Activated T-helper 1 cell treated with anti-CD3 and anti-CD28 coated beads, Interleukin-12 subunit alpha, Interleukin-12 subunit beta, Interleukin-2, Interleukin-4 antibody, amounts not matched to agents 30 ng/mL and 10 ng/mL and 1 ng/mL, durations not matched to agents 14 hours and 24 hours and 36 hours (primary cell): ENCODE measurements at places on chromosomes 6 and 20. TPM values are rescaled to one million over a fixed set of nuclear protein-coding genes. Genes with fewer than 3 reads are reported as not detected.

- peak; percentile 92 for DNase-seq
- peaks cover 12% of the 10 kb centered on the region for H3K4me1 ChIP-seq
- H3K27ac ChIP-seq: peak within 1 kb of the TSS; percentile 78
- peaks cover 2% of the 10 kb centered on the region for H3K36me3 ChIP-seq
- H3K27me3 ChIP-seq: no peaks in the 10 kb centered on the region
These were observed at the start of gene MAP1LC3A for GRCh38 chr20:34558320-34559218. Gene MAP1LC3A, plus strand, starts transcription at chr20:34558718. Its CDS starts 151 bp downstream, at chr20:34558869.

DNA sequence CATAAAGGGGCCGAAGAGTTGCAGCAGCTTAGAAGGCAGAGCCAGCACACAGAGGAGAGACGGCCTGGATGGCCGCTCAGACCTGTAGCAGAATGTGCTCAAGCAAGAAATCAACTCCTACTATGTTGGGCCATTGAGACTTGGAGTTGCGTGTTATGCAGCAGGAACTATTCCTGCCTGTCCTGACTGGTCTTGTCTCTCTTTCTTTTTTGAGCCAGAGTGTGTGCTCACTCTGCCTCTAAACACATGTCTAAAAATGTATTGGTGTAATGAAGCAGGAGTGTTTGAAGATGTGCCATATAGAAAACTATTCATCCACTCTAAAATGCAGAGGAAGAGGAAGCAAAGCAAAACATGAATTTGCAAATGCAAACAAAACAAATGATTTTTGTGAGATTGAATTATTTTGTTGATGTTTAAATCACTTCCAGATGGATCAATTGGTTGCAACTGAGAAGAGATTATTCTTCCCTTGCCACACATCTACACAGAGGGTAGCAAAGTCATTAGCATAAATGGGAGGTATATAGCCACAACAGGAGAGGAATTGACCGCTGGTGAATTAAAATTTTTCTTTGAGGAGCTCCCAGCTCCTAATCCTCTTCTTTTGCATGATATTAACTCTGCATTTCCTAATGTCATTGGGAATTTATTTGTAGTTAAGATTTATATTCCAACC lies 20.4 kb upstream of the SYNJ2 start:
- H3K36me3 ChIP-seq: peaks cover 14% of the 10 kb centered on the region
- DNase-seq: no peak
- H3K27me3 ChIP-seq: peaks cover 1% of the 10 kb centered on the region
- peaks cover 28% of the 10 kb centered on the region for H3K4me1 ChIP-seq
- H3K27ac ChIP-seq: peak overlapping the region; percentile 27

PRRT1 gene
- total RNA-seq: 0.24 and 0.57 TPM in 2 replicates

- H3K4me3 ChIP-seq: no peak overlapping the region
- no peak for DNase-seq
- no peaks in the 10 kb centered on the region for H3K36me3 ChIP-seq
- H3K27me3 ChIP-seq: no peaks in the 10 kb centered on the region
- H3K4me1 ChIP-seq: no peaks in the 10 kb centered on the region
These were observed 37.6 kb downstream of the NKAIN2 start for GRCh38 chr6:123841067-123841896.

- H3K27ac ChIP-seq: no peak overlapping the region
- DNase-seq: no peak
- no peaks in the 10 kb centered on the region for H3K36me3 ChIP-seq
- H3K27me3 ChIP-seq: no peaks in the 10 kb centered on the region
These were observed 128.5 kb downstream of the TPBG start for GRCh38 chr6:82492134-82492533.

- H3K4me1 ChIP-seq: peaks cover 20% of the 10 kb centered on the region
- H3K4me3 ChIP-seq: no peak overlapping the region
- no peak for DNase-seq
- H3K27ac ChIP-seq: no peak overlapping the region
- H3K27me3 ChIP-seq: peaks cover 24% of the 10 kb centered on the region
These were observed 51.8 kb downstream of the CDH26 start for GRCh38 chr20:60009826-60010616.

DNA sequence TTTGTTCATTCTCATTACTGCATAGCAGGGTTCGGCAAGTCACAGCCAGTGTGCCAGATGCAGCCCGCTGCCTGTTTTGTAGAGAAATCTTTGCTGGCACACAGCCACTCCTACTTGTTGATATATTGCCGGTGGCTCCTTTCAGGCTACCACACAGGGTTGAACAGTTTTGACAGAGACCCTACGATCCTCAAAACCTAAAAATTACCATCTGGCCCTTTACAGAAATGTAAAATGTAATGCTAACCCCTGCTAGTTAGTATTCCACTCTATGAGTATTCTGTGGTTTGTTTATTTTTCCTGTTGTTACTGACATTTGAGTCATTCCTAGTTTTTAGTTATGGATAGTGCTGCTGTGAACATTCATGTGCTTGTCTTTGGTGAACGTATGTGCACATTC lies 11.5 kb downstream of the DHX35 start:
- H3K27me3 ChIP-seq: no peaks in the 10 kb centered on the region
- no peak for DNase-seq
- H3K27ac ChIP-seq: no peak overlapping the region

SAPCD1 gene
- 16.7 and 17.0 TPM in 2 replicates for total RNA-seq

PDYN gene
- total RNA-seq: not detected in 2 replicates

DNA sequence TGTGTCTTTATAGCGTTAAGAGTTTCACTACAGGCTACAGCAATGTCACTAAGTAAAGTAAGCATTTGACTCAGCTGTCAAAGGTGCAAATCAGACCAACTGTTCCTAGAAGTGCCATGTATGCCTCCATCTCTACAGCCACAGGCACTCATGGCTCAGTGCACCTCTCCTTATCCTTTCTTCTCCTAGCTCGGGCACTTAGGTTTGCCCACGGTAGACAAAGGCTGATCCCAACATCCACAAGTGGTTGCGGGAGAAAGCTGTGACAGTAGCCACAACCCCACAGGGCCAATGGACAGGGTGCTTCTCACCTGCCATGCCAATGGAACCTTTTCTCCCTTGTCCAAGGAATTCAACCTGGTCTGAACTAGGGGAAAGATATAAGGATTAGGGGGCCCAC lies 228.5 kb upstream of the EXOC2 start:
- H3K4me1 ChIP-seq: no peaks in the 10 kb centered on the region
- no peak overlapping the region for H3K27ac ChIP-seq
- DNase-seq: no peak
- H3K36me3 ChIP-seq: no peaks in the 10 kb centered on the region
- no peak overlapping the region for H3K4me3 ChIP-seq

- no peaks in the 10 kb centered on the region for H3K4me1 ChIP-seq
- no peak for DNase-seq
- no peak overlapping the region for H3K27ac ChIP-seq
- H3K36me3 ChIP-seq: no peaks in the 10 kb centered on the region
These were observed 4.7 kb upstream of the CST5 start for GRCh38 chr20:23884136-23884770.

SLC35D3 gene
- not detected in 2 replicates for total RNA-seq

DNA sequence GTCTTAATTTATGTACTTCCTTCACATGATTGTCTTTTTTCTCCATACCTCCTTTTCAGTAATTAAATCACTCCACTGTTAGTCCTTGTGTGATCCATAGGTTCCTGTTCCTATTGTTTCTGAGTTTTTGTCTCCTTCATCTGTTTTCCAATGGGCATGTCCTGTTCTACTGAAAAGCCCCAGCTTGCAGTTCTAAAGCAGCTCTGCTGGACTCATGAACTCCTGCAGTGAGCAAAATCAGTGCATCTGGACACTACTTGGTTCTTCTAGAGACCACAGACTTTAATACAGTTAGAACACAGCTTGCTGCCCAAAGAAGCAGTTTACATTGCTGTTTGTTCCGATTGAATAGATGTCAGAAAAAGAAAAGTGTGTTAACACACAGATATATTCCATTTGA lies 593.3 kb upstream of the HS3ST5 start:
- no peaks in the 10 kb centered on the region for H3K36me3 ChIP-seq
- no peaks in the 10 kb centered on the region for H3K27me3 ChIP-seq
- H3K4me1 ChIP-seq: no peaks in the 10 kb centered on the region
- H3K4me3 ChIP-seq: no peak overlapping the region
- H3K27ac ChIP-seq: no peak overlapping the region

GRCh38 chr6:20692023-20692422 lies 157.8 kb downstream of the CDKAL1 start:
- H3K4me1 ChIP-seq: peaks cover 18% of the 10 kb centered on the region
- peaks cover 2% of the 10 kb centered on the region for H3K36me3 ChIP-seq
- no peak overlapping the region for H3K27ac ChIP-seq
- H3K27me3 ChIP-seq: no peaks in the 10 kb centered on the region
- DNase-seq: no peak

- no peak overlapping the region for H3K4me3 ChIP-seq
- no peaks in the 10 kb centered on the region for H3K27me3 ChIP-seq
- no peaks in the 10 kb centered on the region for H3K4me1 ChIP-seq
- no peaks in the 10 kb centered on the region for H3K36me3 ChIP-seq
- no peak for DNase-seq
These were observed 59.2 kb upstream of the THBS2 start for GRCh38 chr6:169312658-169313346.

- H3K27me3 ChIP-seq: no peaks in the 10 kb centered on the region
- no peak for DNase-seq
- no peak overlapping the region for H3K27ac ChIP-seq
- H3K36me3 ChIP-seq: no peaks in the 10 kb centered on the region
- H3K4me1 ChIP-seq: no peaks in the 10 kb centered on the region
These were observed 107.3 kb downstream of the SYCP2 start for GRCh38 chr20:59825944-59826759.

RSPH9 gene
- total RNA-seq: not detected in 2 replicates

- no peak overlapping the region for H3K4me3 ChIP-seq
- no peaks in the 10 kb centered on the region for H3K36me3 ChIP-seq
- H3K27me3 ChIP-seq: no peaks in the 10 kb centered on the region
- H3K4me1 ChIP-seq: no peaks in the 10 kb centered on the region
These were observed 84.7 kb upstream of the FBXL4 start for GRCh38 chr6:99032396-99032795.

- peaks cover 16% of the 10 kb centered on the region for H3K27me3 ChIP-seq
- no peak overlapping the region for H3K27ac ChIP-seq
- H3K36me3 ChIP-seq: no peaks in the 10 kb centered on the region
- no peaks in the 10 kb centered on the region for H3K4me1 ChIP-seq
These were observed 16.9 kb upstream of the TGM2 start for GRCh38 chr20:38181971-38182370.

DNA sequence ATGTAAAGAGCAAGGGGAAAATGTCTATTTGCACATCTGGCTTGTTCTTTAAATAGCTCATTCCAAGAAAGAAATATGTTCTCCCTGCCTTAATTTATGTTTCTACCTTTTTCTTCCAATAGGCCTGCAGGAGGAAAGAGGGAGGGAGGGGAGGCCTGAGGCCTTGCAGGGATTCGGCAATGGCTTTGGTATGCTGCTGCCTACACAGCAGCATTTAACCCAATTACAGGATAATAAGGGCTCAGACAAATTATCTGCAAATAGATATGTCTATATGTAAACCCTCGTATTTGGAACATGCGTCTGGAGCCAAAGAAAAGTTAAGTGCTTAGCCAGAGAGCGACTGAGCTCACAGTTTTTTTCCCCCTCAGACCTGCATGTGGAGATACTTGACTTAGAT lies 277.2 kb downstream of the CDC5L start:
- no peaks in the 10 kb centered on the region for H3K4me1 ChIP-seq
- no peak for DNase-seq
- H3K36me3 ChIP-seq: no peaks in the 10 kb centered on the region
- no peak overlapping the region for H3K4me3 ChIP-seq
- H3K27me3 ChIP-seq: no peaks in the 10 kb centered on the region
- no peak overlapping the region for H3K27ac ChIP-seq

DNA sequence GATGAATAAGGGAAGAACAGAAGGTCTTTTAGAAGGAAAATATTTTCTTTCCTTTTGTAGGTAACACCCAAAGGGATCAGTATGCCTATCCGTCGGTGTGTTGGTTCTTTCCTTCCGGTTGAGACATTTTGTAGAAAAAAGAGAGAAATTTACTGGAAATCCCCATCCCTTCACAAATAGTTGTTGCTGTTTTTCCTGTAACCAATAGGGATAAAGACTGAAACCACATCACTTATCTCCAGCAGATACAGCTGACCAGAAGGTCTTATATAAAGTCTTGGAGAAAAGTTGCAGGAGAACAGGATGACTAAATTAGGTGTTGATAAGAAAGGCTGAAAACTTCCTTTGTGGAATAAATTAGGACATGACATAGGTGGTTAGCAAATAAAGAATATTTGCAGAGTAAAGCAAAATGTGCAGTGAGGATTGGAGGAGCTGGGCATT lies 14.8 kb upstream of the HLA-DRB1 start:
- peaks cover 28% of the 10 kb centered on the region for H3K4me1 ChIP-seq
- H3K27me3 ChIP-seq: no peaks in the 10 kb centered on the region
- H3K36me3 ChIP-seq: peaks cover 2% of the 10 kb centered on the region
- peak overlapping the region; percentile 93 for H3K27ac ChIP-seq

FAM83C gene
- not detected in 2 replicates for total RNA-seq

- no peak overlapping the region for H3K27ac ChIP-seq
- H3K27me3 ChIP-seq: peaks cover 2% of the 10 kb centered on the region
- H3K4me3 ChIP-seq: no peak overlapping the region
- H3K36me3 ChIP-seq: no peaks in the 10 kb centered on the region
- no peaks in the 10 kb centered on the region for H3K4me1 ChIP-seq
These were observed 148.5 kb downstream of the SYNDIG1 start for GRCh38 chr20:24617757-24618450.

WRNIP1 gene
- 47.5 and 51.3 TPM in 2 replicates for total RNA-seq

GPR63 gene
- total RNA-seq: 3.1 and 3.2 TPM in 2 replicates

- no peaks in the 10 kb centered on the region for H3K36me3 ChIP-seq
- H3K4me1 ChIP-seq: no peaks in the 10 kb centered on the region
- H3K27ac ChIP-seq: no peak overlapping the region
- H3K27me3 ChIP-seq: no peaks in the 10 kb centered on the region
- no peak for DNase-seq
These were observed 615.0 kb downstream of the C6orf118 start for GRCh38 chr6:164694386-164694785.

DNA sequence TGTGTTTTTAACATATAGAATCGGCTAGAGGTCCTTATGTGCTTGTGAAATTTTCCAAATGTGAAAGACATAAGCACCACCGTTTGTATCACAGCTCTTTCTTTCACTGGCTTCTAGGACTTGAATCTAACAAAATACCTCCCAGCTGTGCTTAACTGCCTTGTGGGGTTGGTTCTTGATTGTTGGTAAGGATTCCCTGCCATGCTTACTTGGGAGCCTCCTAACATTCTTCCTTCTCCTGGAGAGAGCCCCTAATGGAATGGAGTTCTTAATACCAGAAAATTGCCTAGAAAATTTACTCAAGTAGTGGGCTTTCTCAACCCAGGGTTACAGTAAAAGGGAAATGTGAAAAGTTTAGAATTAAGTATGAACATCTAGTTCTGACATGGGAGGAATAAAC lies 121.2 kb downstream of the COL19A1 start:
- no peaks in the 10 kb centered on the region for H3K36me3 ChIP-seq
- no peak overlapping the region for H3K4me3 ChIP-seq
- H3K4me1 ChIP-seq: no peaks in the 10 kb centered on the region
- no peaks in the 10 kb centered on the region for H3K27me3 ChIP-seq
- no peak for DNase-seq

DNA sequence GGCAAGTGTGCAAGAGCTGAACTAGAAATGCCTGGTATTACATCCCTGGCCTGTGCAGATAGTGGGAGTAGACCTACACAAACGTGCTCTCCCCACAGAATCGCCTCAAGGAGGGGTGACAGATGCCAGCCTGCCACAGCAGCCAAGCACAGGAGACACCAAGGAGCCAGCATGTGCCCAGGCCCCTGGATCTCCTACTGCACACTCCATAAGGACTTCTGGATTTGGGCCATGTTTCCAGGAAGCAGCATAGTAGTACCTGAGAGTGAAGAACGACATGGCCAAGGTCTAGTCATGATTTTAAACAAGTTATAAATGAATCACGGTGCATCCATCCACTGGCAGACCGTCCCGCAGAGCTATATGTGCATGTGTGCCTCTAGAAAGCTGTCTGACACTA lies 232.2 kb downstream of the SYNDIG1 start:
- DNase-seq: no peak
- no peaks in the 10 kb centered on the region for H3K27me3 ChIP-seq
- no peaks in the 10 kb centered on the region for H3K36me3 ChIP-seq
- no peaks in the 10 kb centered on the region for H3K4me1 ChIP-seq
